ENCODE measurements at places on chromosomes 6 and 20.

DNA sequence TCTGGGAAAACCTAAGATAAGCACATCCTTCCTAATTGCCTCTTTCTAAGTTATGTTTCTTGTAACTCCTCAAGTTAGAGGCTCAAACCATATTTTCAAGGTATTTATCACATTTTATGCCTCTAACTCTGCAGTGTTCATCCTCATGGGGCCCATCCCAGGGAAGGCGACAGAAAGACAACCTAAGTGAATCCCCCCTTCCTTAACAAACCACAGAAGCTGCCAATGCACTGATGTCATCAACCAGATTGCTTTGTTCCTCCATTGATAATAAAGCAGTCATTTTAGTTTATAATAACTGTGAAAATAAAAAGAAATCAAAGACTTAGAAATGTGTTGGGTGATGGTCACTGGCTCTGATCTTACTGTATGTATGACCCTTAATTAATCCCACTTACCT, 119.5 kb upstream of the TCF21 start:
- no peak for DNase-seq

- DNase-seq, result no peak
These were observed 11.5 kb downstream of the RNF146 start for GRCh38 chr6:127277878-127278843.

DNA sequence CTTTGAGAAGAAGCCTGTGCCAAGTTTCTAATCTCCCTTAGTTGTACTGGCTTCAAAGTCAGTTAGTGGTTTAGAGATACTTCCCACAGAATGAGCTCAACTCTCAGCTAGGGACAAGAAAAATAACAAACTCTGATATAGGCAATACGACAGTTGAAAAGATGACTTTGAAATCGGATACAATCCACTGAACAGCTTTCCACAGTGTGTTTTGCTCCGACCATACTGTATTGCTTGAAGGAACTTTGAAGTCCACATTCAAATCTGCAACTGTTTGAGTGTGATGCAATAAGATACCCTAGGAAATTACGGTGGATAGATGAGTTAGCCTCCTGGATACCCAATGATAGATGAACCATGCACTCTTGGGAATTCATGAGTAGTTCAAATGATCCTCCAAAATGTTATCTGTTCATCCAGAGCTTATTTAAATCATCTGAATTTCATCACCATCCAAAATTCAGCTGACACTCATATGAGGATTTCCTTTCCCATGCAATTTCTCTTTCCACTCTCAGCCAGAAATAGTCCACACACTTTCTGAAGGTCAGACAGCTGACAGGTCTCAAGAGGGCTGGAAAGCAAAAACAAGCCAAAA, 443.8 kb downstream of the HAO1 start:
- no peak for DNase-seq

GRCh38 chr20:2149507-2149906, 47.9 kb downstream of the STK35 start:
- no peak for DNase-seq

DNA sequence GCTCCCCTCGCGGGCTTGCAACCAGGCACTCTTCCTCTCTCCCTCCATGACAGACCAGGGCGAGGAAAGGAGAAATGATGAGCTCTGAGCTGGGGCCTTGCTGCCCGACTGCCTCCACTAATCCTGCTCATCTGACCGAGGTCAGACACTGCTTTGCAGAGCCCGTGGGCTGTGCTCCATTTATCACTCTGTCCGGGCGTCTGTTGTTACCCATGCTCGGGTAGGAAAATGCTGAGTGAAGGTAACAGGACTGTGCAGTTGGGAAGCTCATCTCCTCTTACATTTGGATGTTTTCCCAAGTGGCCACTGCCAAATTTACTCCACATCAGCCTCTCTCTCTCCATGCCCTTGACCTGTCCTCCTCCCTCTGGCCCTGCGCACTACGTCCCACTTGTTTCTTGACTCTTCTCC, 14.6 kb downstream of the RPS6KA2 start:
- no peak for DNase-seq

DNA sequence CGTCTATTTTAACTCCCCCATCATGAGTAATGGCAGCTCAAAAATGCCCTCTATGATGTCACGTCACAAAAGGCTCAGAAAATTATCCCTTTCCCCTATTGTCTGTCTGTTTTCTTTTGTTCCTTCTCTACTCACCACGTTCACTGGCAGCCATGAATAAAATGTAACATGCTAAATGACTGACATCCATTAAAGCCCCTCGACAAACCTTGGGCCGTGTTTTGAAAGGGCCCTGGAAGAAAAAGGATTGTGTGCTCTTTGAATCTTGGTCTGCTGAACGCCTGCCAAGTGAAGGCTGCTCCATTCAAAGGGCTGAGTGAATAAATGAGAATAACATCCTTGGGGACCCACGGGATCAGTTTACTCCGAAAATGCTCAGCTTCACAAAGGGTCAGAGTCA, 118.7 kb downstream of the RPS12 start:
- DNase-seq, result no peak

- no peak for DNase-seq
These were observed 95.8 kb upstream of the NAA20 start for GRCh38 chr20:19921284-19921793.

DNA sequence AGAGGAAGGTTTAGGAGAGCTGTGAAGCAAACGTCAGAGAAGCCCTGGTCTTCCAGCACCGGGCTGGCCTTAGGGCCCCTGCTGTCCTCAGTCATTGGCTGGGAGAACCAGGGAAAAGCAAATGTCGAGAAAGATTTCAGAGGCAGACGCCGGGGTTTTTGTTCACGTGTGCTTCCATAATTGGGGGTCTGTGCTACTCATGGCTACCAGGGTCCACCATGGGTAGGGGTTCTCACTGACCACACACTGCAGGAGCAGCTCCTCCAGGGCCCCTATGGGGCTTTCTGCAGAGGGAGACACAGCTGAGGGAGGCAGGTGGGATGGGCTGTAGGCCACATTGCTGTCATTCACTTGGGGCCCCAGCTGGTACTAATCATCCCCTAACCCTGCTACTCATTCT, 291.8 kb upstream of the FOXQ1 start:
- no peak for DNase-seq

DNA sequence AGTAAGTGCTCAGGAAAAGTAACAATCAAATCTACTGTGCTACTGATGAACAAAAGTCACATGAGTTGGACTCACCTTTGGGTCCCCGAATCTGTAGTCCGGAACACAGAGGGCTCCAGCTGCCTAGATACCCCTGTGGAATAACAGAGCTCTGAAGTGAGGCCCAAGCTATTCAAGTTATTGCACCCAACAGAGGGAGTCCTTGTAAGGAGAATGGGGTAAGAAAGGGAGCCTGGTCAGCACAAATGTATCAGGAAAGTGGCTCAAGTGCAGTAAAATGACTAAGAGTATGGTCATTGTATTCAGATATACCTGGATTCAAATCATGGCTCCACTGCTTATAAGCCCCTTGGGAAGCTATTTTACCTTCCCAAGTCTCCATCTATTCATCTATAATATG, 20.9 kb downstream of the EDN1 start:
- DNase-seq, result no peak

DNA sequence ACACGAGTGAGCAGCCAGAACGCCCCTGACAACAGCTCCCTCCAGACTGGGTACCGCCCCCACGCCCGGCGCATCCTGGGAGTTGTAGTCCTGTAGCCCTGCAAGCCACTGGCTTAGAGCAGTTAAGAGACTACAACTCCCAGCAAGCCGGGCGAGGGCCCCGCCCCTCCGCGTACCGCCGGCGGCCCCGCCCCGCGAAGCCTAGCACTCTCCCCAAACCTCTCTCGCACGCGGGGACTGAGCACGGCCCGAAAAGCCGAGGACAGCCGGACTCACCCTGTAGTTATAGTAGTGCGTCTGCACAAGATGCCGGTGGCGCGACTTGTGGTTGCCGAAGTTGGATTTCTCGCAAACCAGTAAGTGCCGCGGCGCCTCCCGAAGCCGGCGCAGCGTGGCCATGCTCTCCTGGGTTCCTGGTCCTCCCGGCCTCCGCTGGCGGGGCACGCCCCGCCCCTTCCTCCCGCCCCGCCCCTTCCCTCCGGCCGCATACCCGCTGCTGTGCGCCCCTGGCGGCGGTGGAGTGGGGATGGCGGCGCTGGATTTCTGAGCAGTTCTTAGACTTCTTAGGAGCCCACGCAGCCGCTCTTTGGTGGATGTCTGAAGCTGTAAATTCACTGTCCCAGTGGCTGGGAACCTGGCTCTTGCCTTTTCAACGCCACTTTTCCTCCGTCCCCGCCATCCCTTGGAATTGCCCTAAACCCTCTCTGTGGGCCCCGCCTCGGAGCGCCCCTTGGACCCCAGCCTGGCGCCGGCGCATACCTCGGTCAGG, at the start of gene RPP40:
Gene RPP40, minus strand, starts transcription at position 434 of the 769 bp plus-strand sequence. Its CDS starts 35 bp downstream, at position 399.
- DNase-seq, result peak; percentile 98

DNA sequence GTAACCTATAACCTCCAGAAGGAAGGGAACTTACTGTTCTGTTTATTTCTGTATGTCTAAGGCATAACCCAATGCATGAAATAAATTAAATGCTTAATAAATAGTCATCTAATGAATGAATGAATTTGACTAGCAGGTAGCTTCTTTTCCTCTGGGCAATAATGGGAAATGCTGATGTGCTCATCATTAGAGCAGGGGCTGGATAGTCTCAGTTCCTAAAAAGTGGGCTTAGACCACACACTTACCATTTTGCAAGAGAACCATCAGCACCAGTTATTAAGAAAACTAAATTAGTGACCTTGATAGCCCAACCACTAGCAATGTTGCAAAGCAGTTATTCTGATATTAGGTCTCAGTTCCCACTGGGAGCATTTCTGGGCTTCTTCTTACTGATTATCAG, 449.7 kb downstream of the CDC5L start:
- no peak for DNase-seq

DNA sequence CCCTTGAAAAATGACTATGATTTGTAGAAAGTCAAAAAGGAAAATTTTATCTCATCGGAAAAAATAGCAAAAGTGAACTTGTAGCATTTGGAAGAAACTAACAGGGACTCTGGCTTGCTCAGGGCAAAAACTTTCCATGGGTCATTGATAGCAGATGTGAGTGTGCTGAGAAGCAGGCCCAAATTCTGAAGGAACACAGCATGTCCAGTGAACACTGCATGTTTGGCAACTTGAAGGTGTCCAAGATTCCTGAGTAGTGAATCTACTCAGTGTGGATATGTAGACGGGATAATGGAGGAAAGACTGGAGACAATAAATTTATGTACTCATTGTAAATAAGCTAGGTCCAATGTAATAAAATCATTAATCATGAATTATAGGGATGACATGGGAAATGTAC, 8.2 kb downstream of the SLC17A2 start:
- no peak for DNase-seq

DNA sequence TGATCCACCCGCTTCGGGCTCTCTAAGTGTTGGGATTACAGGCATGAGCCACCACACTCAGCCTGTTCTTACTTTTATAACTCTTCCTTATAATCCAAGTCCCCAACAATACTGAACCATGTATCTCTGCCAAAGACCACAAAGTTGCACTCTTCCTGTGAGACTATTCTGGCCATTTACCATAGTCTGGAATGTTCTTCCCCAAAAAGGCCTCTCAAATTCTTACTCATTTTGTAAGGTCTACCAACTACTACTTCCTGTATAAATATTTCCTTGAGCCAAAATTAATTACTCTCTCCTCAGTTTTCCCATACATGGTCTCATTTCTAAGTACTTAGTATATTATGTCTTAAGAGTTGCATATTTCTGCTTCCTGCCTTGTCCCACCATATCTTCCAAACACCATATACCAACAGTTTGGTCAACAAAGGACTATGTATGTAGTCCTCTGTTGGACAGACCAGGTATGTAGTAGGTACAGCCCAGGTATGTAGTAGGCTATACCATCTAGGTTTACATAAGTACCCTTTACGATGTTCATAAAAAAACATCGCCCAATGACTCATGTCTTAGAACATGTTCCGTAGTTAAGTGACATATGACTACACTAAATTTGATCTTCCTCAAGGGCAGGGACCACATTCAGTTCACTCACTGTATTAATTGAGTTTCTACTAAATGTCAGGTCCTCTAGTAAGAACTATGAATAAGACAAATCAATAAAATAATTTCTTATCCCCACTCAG, 22.0 kb downstream of the RANBP9 start:
- no peak for DNase-seq

DNA sequence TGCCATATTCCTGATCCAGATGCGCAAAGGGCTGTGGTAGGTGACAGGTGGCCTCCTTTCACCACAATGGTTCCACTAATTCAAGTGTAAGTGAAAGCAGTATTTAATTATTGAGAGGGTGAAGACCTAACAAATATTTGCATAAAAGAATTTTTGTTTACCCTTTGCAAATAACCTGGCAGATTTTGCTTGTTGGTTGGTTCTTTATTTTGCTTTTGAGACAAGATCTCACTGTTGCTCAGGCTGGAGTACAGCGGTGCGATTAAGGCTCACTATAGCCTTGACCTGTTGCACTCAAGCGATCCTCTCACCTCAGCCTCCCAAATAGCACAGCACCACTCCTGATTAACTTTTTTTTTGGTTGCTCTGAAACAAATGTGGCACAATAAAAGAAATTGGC, 49.2 kb downstream of the PCNA start:
- no peak for DNase-seq

DNA sequence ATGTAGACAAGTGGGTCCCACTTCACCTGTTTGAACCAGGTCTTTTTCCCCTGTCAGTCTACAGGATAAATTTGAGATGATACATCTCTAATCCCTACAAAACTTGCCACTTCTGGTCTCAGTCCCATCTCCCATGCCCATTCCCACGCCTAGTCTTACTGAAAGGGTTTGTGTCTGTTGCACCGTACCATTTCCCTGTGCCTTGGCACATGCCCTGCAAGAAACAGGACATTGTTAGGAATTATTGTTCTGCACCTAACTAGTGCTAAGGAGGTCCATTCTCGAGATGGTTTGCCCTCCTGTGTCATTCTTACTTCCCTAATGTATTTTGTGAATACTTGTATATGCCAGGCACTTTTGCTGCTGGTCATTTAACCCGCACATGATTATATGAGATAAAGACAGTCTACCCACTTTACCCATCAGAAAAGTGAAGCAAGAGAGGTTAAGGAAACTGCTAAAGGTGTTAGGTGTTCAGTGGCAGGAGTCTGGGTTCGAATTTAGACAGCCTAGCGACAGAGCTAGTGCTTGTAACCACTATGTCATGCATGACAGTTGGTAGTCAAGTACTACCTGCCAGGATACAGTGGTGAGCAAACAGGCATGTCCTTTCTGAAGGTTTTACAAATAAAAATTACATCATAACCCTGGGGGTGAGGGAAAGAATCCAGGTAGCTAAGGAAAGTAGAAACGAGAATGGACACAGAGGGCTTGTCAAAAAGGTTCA, 12.7 kb downstream of the FAM217A start:
- no peak for DNase-seq

DNA sequence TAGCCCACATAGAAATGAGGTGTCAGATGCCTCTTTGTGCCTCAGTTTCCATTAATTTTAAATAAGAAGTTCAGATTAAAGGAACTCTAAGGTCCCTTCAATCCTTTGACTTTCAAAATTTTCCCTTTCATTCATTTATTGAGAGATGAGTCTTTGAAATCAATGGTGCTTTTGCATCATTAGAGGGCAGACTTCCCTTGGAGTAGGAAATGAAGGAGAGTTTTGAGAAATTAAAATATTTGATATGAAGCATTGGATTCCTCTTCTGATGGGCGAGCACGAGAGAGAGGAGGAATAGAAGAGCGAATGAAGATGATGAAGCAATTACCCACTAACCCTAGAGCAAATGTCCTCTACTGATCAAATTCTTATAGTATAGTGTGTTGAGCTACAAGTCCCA, 105.7 kb downstream of the EDN1 start:
- DNase-seq, result no peak

All from activated CD4-positive, alpha-beta T cell treated with anti-CD3 and anti-CD28 coated beads, Interleukin-2, amount 50 U/mL, for 24 hours (primary cell).